ENCODE measurements at places on chromosomes 12 and 14.

DNA sequence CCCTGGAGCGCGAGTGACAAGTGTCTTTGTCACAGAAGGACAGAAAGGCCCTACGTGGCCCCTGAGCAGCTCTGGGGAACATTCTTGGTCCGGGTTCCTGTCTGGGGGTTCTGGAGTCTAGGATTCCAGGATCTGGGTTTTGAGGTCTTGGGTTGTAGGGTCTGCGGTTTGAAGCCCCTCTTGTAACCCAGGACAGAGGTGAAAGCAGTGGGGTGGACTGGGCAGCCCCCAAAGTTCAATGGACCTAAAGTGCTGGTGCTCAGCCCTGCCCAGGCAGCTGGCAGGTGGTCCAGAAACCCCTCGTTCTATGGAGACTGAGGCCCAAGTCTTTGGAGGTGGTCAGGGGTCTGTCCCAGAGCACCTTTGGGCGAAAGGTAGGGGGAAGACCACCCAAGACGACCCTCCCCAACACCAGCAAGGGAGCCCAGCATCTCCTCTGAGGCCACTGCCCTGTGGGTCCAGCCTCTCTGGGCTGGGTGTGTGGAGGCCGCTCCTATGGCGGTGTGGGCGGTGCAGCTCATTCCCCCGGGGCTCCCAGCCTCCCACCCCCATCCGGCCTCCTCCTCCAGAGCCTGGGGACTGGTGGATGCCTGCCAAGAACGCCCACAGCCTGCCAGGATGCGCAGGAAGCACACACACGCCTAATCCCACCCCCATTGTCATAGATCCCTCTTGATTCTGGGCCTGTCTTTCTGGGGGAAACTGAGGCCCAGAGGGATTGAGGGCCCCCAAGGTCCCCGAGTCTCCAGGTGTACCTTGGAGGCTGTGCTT lies 30.2 kb upstream of the ANKRD9 start:
- DNase-seq = no peak

DNA sequence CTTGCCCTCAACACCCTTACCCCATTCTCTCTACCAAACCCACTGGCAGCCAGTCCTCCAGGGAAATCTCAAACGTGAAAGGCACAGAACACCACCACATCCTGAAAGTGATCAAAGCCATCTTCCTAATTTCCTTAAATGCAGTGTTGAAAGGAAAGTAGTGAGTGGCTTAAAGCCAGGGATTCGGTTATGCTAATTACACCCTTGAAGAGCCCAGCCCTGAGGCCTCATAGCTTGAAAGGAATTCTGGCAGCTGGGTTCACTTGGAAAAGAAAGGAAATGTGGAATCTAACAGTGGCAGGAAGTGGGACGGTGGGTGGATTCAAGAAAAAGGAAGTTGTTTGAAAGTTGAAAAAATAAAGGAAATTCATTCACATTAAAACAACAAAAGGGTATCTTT lies 73.0 kb upstream of the FICD start:
- no peak for DNase-seq

- DNase-seq = no peak
Measured at GRCh38 chr14:21414137-21414631, 30.4 kb upstream of the SUPT16H start.

- DNase-seq = no peak
Measured at GRCh38 chr12:111126331-111126730, 206.0 kb upstream of the MYL2 start.

DNA sequence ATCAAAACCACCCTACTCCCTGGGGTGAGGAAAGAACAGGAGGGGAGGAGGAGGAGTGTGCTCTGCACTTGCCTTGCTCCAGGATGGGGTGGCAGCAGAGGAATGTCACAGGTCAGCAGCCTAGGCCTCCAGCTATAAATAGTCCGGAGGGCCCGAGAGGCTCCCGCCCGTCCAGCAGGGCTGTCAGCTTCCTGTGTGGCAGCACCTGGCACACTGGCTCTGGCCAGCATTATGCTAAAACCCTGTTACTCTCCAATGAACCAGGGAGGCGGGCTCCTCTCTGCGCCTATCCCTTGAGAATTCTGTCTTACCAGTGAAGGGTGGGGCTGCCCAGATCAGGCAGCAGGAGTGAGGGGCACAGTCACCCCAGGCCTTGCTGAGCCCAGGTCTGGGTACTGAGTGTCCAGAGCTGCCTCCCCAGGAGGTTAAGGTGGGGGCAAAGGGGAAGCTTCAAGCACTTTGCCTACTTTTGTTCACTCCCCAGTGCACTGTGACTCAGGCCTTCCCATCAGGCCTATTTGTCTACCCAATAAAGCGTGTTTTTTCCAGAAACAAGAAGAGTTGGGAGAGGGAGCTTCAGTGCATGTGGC lies 1.2 kb upstream of the COX14 start:
- no peak for DNase-seq

DNA sequence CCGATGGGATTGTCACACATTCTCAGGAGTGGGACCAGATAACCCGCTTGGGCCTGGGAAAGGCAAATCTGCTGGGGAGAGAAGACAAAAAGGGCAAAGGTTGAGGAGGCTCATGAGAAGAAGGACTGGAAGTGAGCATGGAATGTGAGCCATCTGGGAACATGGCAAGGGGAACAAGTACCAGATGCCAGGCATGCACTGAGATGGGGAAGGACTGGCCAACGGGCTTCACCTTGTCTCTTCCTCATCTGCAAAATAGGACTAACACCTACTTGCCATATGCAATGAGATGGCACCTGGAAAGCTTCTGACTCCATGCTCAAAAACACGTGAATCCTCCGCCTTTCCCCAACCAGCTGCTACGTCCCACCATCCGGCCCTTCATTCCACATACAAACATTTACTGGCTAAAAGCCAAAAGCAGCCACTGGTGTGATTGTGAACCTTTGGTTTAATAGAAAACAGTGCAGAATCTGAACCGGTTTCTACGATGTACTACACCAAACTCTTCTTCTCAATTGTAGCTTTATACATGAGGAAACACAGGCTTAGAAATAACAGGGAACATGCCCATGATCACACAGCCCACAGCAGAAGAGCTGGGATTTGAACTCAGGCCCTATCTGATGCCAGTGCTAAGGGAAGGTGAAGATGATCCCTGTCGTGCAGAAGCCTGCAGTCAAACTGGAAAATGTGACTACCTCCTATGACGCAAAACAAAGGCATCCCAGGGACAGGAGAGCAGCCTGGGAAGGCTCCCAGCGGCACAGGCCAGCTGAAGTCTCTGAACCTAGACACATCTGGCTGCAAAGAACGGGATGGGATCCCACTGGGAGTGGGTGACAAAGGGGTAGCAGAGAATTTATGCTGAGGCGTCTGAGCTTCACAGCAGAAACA lies 112.1 kb downstream of the TTC7B start:
- no peak for DNase-seq

- peak; percentile 52 for DNase-seq
Measured at GRCh38 chr12:106223485-106224354, 24.1 kb downstream of the CKAP4 start.

GRCh38 chr12:121084229-121084628 lies 45.2 kb upstream of the OASL start:
- no peak for DNase-seq

- DNase-seq = no peak
Measured at GRCh38 chr12:75658901-75659823, 147.8 kb upstream of the KRR1 start.

DNA sequence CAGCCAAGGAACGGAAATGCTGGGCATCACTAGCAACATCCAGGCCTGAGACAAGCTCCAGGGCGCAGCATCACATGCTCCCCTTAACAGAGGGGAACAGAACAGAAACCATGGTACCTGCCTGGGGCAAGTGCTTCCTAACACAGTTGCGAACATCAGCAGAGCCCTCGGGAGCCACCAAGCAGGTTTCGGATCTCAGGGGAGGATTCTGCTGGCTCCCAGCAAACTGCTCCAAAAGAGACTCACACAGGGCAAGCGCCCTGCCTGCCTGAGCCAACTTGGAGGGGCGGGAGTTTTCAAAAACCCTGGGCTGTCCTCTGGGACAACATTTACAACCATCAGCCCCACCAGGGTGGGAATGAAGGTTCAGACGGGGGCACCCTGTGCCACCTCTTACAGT lies 19.6 kb downstream of the CHGA start:
- DNase-seq = no peak

GRCh38 chr12:99649551-99649950 lies 2.0 kb downstream of the GARIN6 start:
- no peak for DNase-seq

DNA sequence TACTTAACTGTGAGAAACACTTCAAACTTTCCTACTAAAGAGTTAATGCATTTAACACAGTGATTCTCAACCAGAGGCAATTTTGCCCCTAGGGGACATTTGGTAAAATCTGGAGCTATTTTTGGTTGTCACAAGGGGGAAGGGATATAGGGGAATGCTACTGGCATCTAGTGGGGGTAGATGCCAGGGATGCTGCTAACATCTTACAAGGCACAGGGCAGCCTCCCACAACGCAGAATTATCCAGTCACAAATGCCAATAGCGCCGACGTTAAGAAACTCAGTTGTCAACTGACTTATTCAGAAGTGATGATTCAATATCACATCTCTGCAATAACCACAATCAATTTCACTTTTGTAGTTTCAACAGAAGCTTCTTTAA lies 2.0 kb downstream of the EEA1 start:
- no peak for DNase-seq

DNA sequence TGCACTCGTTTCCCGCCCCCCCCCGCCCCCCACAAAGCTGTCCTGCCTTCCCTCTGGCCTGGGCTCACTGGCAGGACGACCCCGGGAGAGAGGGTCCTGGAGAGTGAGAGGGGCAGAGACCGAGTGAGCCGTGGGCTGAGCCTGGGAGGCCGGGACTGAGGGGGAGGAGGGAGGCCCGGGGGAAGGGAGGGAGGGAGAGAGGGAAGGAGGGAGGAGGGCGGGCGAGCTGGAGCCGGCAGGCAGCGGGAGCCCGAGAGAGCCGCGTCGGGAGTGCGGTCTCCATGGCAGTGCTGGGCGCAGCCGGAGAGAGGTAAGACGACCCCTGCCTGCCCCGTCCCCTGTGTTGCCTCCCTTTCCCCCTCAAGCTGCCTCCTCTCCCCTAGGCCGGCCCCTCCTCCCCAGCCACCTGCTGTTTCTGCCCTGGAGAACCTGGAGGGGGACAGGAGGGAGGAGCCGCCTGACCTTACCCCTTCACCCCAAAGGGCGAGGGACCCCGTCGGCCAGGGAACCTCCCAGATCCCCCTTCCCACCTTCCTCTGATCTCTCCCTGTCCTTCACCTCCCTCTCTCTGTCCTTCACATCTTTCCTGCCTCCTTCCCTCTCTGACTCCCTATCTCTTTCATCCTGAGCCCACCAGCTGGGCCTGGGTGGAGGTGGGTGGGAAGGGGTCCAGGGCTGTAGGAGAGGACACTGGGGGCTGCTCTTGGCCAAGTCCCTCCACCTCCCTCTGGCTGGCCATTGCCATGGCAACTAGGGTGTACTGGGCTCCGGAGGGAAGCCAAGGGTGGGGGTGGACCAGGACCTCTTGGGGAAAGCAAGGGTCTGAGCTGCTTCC lies at the start of gene GPR162:
TSS of gene GPR162 (plus strand) at position 231 of the 835 bp plus-strand sequence. CDS start 2,078 bp downstream, outside the sequence.
- DNase-seq = no peak

GRCh38 chr12:49553512-49554088 lies 14.3 kb downstream of the MCRS1 start:
- DNase-seq = no peak
